AG08395 (cell line): ENCODE measurements at places on chromosomes 16 and 17.
A peak's percentile ranks its signal among the peaks of the same experiment; 100 is the strongest.

- DNase-seq = no peak
Observed at GRCh38 chr17:3804503-3804931, 3.5 kb upstream of the ITGAE start.

DNA sequence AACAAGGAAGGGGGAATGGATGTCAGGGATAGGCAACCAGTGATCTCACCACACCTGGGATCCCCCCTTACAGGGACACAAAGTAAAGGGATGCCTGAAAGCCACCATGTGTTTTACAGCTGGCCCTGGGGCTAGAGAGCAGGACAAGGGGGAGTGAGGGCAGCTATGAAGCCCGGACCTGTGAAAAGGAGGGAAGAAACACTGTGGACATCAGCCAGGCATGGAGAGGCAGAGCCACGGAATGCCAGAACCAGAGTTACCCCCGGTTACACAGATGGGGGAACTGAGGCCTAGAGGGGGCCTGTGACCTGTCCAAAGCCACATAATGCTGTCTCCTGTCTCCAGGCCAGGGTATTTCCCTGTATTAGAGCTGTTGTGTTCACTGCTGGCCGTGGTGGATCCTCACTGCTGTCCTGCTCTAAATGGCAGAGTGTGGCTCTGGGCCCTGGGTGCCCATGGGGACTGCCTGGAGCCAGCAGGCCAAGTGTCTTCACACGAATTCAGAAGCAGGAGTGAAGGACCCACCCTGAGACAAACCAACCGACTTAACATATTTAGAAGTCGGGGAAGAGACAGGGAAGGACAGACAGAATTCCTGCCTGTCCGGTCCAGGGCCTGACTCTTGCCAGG lies 29.7 kb upstream of the ITGA3 start:
- no peak for DNase-seq

- no peak for DNase-seq
Observed at GRCh38 chr16:31480851-31481536, 1.9 kb upstream of the SLC5A2 start.

DNA sequence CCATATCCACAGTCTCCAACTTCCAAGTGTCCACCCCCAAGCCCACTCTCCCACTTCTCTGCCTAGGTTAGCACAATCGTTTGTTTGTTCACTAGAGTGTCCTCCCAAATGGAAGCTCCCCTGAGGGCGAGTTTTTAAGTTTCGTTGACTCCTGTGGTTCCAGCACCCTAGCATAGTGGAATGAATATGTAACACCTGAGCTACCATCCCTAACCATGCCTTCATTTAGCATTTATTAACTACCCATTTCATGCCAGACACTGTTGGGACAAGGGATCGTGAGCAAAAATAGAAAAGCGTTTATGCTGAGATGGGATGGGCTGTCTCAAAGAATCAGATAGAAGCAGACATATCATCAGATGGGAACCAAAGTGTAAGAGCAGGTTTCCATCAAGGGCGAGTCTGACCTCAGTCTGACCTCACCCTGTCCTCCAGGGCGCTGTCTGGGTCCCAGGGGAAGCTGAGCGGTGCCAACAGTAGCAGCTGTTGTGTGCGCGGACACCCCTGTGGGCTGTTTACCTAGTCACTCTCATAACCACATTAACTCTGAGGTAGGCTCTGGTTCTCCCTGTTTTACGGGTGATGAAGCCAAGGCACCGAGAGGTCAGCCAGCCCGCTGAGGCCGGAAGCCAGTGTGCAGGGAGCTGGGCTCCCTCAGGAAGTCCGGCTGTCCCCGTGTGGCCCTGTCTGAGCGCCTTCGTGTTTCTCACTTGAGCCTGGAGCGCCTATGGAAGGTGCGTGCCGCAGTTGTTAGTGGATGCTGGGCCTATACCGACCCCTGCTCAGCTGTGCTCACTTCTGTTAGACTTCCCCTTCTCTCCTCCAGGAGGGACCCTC lies 6.2 kb downstream of the CNP start:
- DNase-seq = no peak

DNA sequence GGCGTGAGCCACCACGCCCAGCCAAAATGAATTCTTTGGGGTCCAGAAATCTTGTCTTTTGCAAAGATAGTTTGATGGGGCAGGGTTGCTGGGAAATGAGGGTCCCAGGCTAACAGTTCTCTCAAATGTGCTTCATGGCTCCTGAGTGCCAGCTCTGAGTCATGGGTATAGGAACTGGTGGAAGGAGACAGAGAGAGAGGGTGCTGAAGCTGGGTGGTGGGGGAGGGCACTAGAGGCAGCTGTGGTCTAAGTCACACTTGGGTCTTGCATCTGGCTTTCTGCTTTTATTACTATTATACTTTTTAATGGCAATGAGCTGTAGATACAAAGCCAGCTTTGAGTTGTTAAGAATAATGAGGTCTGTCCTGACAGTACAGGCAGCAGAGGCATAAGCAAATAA lies 54.6 kb downstream of the PRKCA start:
- no peak for DNase-seq

DNA sequence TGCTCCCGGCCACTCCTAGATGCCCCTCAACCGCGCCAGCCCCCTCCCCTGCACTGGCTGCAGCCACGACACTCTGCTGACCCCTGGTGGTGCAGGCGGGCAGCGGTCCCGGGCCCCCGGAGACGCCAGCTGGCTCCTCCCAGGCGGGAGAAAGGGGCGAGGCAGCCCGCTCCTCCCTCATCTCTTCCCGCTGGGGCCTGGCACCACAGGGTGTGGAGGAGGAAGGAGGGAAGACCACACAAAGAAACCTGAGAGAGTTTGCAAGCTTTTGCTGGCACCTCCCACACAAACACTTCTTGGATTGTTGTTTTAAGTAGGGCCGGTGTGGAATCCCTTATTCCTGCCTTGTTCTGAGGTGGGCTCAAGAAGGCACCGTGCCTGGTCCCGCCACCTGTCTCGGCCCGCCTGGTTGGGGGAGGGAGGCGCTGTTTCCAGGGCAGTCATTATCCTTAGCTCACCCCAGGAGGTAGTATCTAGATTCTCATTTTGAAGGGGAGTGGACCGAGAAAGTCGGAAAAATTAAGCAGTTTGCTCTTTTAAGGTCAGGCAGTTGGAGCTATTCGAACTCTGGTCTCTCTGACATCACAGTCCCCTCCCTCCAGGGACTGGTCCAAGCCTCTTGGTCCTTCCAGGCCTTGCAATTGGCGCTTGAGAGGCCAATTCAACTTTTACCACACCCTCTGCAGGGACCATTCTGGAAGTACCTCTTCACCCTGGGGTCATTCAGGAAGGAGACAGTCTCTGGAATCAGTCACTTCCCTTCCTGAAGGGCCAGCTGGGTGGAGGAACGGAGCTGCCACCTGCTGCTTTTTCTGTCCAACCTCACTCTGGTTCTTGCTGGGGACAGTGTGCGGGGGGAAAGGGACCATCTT lies 959 bp upstream of the ANKRD13B start:
- DNase-seq = peak; percentile 89

DNA sequence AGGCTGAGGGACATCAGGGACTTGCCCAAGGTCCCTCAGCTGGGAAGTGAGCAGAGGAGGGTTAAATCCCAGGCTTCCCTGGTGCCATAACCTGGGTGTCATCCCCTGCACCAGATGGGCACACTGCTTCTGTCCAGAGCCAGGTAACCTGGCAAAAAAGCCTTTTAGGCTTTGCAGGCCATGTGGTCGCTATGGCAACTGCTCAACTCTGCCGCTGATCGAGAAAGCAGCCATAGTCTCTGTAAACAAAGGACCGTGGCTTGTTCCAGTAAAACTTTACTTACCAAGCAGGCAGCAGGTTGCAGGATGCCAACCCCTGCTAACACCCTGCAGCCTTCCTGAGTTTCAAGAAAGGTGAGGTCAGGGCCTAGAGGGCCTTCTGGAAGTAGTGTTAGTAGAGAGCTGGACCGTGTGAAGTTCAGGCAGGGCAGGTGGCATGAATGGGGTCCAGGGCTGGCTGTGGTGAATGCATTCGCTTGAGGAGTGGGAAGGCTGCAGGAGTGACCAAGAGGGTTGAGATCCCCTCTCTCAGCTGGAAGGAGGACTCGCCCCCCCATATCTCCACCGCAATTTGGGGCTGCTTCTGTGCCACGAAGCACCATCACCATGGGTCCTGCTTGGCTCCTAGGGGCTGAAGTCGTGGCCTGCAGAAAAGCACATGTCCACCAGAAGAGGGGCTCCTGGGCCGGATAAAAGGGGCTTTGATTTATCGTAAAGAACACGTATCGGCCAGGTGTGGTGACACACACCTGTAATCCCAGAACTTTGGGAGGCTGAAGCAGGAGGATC lies 91.3 kb downstream of the SOCS1 start:
- DNase-seq = no peak

DNA sequence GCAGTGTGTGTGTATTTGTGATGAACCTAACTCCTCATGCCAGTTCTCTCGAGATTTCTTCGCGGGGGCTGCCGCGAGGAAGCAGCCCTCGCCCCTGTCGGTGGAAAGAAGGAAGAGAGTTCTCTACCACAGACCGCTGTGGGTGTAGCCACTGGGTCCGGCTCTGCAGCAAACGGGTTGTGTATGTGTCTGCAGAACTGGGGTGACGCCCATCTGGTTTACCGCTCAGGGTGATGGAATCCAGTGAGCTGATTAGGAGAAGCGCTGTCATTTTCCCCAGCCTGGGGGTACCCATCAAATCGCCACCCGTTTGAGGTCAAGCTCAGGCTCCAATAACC lies 7.7 kb downstream of the CORO6 start:
- no peak for DNase-seq

DNA sequence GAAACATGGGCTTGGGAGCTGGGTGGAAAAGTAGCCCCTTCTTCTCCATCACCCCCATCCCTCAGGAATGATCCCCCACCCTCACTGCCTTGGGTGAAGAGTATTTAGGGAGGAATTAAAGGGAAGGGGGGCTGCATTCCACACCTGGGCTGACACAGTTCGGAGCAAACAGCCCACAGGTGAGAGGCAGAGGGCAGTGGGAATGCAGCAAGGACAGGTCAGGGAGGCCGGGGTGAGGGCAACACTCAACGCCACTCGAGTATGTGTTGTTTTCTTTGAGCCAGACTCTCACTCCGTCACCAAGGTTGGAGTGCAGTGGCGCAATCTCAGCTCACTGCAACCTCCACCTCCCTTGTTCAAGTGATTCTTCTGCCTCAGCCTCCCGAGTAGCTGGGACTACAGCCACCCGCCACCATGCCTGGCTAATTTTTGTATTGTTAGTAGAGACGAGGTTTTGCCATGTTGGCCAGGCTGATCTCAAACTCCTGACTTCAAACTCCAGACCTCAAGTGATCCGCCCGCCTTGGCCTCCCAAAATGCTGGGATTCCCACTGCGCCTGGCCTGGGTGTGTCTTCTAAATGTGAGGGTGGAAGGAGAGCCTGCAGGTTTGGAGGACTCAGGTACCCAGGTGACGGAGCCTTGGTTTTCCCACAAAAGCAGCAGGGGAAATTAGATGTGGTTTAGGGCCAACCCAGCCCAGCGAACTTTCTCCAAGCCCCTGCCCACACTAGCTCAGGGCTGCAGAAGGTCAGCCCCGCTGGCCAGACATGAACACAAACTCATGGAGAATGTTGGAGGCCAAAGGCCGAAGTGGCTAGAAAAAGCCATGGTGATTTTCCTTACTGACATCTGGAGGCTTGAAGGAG lies 21.2 kb upstream of the ITGA3 start:
- DNase-seq = no peak

GRCh38 chr17:32192379-32192778 lies 50.1 kb downstream of the RHOT1 start:
- DNase-seq = peak; percentile 12

- DNase-seq = peak; percentile 82
Observed at GRCh38 chr16:67708368-67708771, 10.7 kb downstream of the GFOD2 start.

- DNase-seq = no peak
Observed at GRCh38 chr17:9414471-9414870, 161.1 kb downstream of the STX8 start.

DNA sequence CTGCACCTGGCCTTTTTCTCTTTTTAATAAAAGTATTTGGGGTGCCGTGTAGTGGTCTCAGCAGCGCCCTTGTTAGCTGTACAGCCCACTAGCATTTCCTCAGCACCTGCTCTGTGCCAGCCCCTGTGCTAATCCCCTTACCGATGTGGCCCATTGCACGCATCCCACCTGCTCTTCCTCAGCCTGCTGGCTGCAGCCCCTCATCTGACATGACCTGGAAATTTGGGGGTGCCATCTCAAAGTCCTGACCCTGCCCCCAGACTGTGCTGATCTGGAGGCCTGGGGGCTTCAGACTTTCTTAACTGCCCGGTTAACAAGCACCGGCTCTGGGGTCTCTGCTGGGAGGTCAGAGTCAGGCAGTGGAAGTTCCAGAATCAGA lies 10.4 kb downstream of the GPRC5C start:
- DNase-seq = no peak

GRCh38 chr17:52027620-52028295 lies 130.8 kb downstream of the CA10 start:
- DNase-seq = peak; percentile 55

DNA sequence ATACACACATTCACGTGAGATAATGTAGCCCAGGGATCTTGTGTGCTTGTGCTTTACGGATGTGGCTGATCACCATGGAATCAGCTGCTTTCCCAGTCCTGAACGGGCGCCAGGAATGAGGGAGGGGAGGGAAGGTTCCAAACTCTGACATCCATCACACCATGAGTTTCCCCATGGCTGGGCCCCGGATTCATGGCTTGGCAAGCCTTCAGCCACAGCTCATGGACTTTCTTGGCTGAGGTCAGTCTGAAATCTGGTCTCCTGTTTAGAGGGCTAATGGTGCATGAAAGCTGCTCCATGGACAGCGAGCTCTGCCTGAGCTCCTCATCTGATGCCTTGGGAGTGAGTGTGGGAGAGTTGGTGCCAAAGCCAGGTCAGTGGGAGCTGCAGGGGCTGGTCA lies 767.6 kb upstream of the EEF2KMT start:
- DNase-seq = no peak

- no peak for DNase-seq
Observed at GRCh38 chr17:17179371-17179827, 26.7 kb downstream of the PLD6 start.

- DNase-seq = peak; percentile 41
Observed at GRCh38 chr16:21194771-21195301, 16.5 kb downstream of the ZP2 start.

DNA sequence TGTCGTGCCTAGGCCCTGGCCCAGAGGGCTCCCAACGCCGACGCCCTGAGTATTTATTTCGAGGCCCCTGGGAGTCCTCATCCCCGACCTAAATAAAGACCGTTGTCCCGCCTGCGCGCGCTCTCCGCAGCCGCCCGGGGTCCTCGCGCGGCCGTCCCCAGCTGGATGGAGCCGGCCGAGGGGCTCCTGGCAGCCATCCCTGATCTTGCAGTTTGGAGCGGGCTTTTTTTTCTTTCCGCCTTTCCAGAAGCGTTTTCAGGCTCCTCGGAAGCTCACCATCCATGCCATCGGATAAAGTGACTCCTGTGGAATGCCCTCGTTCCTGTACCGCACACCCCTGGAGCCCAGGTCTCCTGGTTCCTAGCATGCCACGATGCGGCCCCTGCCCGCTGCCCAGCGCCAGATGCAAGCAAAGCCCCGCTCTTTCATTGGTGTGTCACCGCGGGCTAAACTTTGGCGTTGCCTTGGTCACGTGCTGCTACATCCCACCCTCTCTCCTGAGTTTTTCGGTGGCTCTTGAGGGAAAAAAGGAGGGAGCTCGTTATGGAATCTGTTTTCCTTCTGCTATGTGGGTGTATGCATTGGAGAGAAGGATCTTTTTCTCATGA lies 716 bp downstream of the TMEM94 start:
- peak; percentile 50 for DNase-seq
